GM23248 (cell line): ENCODE measurements at places on chromosomes 7 and 10. TPM values are rescaled to one million over a fixed set of nuclear protein-coding genes. Genes with fewer than 3 reads are reported as not detected.

The CPN1 gene
- not detected in 2 replicates for polyA plus RNA-seq

The PAPOLB gene
- polyA plus RNA-seq = 0.04 TPM in 1 of 2 replicates, not detected in the other

The SYT15 gene
- 2.3 and 3.0 TPM in 2 replicates for polyA plus RNA-seq

The SCRN1 gene
- 57.6 and 58.8 TPM in 2 replicates for polyA plus RNA-seq

The CRYGN gene
- polyA plus RNA-seq = not detected in 2 replicates

GRCh38 chr10:100359030-100359432 lies 12.0 kb downstream of the SCD start:
- no peak for DNase-seq

DNA sequence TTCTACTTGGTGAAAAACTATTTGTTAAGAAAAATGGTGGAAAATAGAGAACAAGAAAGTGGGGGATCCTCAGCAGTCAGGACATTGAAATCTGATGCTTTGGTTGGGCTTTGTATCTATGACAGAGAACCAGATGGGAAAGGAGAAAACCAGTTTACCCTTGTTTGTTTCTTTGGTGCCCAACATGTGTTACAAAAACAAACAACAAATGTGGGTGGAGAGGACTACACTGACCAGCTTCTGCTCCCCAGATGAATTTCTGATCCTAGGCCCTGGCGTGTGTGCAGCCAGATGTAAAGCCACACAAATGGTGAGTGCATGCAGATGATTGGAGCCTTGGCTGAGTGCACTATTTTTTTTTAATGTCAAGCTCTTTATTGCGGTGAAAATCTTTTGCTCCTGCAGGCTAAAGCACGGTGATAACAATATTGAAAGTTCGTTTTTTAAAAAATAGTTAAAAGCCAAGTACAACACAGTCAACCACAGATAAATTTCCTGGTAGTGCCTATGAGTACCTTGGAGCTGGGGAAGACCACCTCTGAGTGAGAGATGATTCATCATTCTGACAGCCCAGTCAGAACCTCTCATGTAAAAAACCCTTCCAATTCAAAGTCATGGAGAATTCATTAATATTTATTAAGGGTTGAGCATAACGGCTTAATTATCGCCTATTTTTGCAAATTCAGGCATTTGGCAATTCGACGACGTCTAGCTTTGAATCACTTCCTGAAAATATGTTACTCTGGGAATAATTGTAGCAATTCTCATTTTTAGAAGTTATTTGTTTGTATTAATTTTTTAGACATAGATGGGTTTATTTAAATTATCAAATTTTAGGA lies 163.7 kb downstream of the AGMO start:
- DNase-seq = no peak

DNA sequence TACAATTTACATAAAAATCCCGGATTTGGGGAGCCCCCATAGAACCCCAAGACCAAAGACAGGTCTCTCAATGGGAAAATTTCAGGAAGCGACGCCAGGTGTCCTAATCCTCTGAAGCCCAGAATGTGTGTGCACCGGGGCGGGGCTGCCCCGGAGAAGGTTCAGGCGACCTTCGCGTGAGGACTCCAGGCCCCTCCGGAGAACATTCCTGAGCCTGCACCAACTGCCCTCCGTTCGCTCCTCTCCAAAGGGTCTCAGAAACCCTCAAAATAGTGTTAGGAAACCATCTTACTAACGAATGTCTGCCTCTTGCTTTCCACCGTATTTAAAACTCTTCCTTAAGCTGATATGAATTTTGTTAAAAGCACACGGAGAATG lies 78.5 kb upstream of the INSIG1 start:
- no peak for DNase-seq

- DNase-seq = peak; percentile 25
Observed at GRCh38 chr7:14606101-14606500, 296.4 kb downstream of the DGKB start.

DNA sequence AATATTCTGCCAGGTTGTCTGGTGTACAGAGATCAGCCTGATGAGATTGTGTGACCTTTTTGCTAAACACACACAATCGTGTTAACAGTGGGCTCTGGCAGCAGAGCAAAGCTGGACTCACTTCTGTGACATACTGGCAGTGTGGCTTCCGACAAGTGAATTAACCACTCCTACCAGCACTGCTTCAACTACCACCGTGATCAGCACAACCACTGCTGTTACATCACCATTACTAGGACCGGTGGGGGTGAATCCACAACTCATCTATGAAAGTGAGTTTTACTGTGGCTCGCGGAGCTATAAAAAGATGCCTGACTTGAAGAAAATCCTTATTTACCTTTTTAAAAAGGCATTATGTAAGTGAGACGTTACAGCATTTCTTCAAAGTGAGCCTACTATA lies 135.6 kb downstream of the WDR37 start:
- DNase-seq = no peak

GRCh38 chr10:11012421-11013295 lies 5.0 kb upstream of the CELF2 start:
- peak; percentile 36 for DNase-seq

DNA sequence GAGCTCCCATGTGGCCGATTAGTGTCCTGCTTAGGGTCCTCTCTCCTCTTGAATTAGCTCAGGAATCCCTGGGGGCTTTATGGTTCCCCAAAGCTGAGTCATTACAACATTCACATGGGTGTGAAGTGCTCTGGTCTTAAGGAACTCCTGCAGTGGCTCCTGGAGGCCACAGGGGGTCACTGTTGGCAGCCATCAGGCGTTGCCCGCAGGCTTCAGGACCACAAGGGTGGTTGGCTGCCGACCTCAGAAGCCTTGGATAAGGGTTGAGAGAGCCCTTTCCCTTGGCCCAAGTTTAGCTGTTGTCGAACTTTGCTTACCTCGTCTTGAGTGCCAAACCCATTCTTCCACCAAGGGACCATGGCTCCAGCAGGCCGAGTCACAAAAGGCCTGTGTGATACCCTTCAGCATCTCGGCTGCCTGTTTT lies 61.7 kb downstream of the SH2D4B start:
- DNase-seq = peak; percentile 41

- DNase-seq = no peak
Observed at GRCh38 chr7:29127527-29127926, 18.8 kb downstream of the CPVL start.
